ENCODE measurements at places on chromosomes 3 and 15.

GRCh38 chr3:129621626-129622225 is 15.2 kb upstream of the PLXND1 start:
- no peak for DNase-seq

DNA sequence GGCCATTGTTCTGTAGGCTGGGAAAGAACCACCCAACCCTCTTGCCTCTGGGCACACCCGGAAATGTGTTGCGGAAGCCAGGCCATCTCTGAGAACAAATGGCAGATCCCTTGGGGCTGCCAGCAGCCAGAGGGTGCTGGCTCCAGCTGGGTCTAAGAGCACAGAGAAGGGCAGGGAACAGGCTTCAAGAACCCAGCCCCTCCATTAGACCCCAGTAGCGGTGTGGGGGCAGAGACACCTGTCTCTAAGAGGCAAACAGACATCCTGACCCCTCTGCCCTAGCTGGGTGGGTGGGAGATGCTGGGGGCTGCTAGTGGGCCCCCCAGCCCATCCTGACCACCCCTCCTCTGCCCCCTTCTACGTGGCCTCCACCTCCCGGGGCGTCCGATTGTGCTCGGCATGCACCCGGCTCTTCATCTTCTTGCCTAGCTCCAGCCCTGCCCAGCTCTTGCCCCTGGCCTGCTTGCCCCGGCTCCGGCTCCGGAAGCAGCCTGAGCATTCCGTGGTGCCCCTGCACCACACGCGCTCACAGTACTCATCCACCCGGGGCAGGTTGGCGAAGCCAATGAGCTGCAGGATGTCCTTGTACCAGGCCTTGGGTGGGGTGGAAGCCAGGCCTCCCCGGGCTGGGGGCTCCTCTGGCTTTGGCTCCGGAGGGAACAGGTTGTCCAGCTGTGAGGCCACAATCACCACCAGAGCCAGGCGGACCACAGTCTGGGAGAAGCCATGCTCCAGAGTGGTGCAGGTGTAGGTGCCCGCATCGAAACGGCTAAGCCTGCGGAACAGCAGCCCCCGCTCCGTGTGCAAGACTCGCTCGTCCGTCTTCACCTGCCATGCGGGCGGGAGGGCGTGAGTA is 9.4 kb downstream of the SEMA3G start:
- no peak for DNase-seq

- DNase-seq = no peak
Measured at GRCh38 chr15:74307827-74308811, 59.3 kb downstream of the CYP11A1 start.

DNA sequence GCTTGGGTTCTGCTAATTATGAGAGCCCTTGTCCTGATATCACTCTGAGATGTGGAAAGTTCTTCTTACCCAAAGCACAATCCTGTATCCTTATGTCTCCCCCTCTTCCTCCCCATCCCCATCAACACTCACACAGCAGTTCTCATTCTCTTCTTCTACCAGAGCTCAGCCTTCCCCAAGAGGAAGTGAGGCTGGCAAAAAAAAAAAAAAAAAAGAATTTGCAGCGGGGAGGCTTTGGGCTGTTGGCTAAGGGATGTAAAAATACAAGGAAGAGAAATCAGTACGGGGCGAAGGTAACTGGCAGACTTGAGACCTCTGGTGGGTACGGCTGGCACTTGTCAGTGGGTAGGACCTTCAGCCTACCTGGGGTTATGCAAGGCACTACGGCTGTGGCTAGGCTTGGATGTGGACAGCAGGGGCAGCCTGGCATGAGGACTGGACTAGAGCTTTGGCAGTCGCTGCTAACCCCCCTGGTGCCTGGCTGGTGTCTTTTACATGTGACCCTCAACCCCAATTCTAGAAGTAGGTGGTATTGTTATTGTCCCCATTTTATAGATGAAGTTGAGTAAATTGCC is 5.4 kb downstream of the VIPR1 start:
- DNase-seq = no peak

DNA sequence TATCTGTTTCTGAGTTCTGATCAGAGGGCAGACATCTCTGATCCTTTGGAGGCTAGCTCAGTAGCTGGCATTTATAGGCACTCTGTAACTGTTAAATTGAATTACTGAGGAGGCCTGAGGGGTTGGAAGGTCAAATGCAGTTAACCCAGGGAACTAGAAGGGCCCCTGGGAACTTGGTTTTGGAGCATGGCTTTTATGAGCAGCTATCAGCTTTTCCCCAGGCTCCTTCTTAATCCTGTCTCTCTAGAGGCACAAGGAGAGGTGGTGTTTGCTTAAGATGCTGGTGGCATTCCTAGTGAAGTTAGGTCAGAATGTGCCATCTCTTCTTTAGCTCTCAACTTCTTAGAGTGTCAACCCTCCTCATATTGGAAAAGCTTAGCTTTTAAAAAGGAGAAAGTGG is 128.9 kb downstream of the LPP start:
- no peak for DNase-seq

DNA sequence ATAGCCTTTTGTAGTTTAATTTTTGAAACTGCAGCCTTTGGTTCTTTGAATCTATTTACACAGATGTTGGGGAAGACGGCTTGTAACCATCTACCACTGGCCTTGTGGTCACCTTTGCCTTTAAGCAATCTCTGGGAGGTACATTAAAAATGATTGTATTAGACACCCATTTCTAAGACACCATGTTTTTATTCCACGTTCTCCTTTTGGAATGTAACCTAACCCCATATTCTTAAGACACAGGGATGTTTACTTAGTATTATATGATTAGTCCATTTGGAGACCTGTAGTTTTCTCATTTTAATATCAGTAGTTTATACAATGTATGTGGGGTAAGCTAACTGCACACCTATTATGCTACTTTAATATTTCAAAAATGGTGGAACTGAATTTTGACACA is 175.1 kb upstream of the PLSCR5 start:
- DNase-seq = no peak

DNA sequence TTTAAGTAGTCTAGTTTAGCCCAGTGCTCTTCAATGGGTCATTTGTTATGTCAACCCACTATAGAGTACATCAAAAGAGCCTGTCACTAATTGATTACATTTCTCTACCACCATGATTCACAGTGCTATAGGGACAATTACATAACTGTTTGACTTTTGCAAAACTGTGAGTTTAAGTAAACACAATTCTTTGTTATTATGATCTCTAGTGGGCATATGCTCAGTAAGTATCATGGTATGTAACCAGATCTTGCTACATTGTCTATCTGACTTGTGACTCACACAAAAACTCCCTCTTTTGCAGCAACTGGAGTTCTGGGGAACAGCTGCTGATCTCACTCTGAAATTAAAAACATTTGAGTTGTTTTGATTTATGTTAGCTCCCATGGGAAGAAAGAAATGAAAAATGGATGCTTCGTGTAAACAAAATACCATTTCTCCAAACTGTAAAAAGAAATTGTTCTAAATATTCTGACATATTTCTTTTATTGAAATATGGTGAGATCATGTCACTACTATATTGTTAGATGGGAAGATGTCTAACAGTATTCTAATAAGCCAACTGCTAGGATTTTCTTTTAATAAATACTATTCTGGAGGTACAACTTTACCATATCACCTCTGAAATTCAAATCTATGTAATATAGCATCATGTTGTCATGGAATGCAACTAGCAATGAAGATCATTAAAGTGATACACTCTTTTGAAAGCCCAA is 470.4 kb downstream of the ROBO1 start:
- peak; percentile 57 for DNase-seq

- no peak for DNase-seq
Measured at GRCh38 chr3:108430540-108430939, 79.9 kb downstream of the MYH15 start.

All from muscle of back (tissue), 13 donors.